ENCODE measurements at places on chromosomes 5 and 9.

GRCh38 chr5:131280417-131280816 is 16.6 kb downstream of the CDC42SE2 start:
- DNase-seq, result no peak

GRCh38 chr9:132862533-132862932 is 15.6 kb downstream of the AK8 start:
- DNase-seq, result no peak

DNA sequence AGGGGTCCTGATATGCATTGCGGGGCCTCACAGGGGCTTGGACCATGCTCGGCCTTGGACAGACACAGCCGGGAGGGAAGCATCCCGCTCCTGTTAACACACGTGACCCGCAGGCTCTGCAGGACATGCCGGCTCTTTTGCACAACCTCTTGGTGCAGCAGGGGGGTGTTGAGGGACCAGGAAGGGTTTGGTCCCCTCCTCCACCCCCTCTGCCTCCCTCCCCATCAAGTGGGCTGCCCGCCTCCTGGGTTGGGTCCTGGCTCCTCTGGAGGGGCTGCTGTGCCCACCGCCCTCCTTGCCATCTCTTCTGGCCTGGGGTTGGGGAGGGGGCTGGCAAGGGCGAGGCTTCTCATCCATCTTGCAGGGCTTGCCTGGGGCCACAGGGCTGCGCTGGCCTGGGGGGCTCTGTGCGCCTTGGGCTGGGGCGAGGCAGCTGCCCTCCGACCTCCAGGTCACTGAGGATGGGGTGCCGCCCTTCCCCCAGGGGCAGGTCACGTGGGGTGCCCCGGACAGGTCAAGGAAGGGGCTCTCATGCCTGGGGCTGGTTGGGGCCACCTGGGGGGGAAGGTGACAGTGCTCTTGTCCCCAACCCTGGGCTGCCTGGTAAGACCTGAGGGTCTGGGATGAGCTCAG is 16.8 kb upstream of the SLC9A3 start:
- no peak for DNase-seq

GRCh38 chr9:122387536-122387935 is 16.7 kb downstream of the PTGS1 start:
- no peak for DNase-seq

- no peak for DNase-seq
These were observed 254.5 kb downstream of the PBX3 start for GRCh38 chr9:126001581-126002225.

DNA sequence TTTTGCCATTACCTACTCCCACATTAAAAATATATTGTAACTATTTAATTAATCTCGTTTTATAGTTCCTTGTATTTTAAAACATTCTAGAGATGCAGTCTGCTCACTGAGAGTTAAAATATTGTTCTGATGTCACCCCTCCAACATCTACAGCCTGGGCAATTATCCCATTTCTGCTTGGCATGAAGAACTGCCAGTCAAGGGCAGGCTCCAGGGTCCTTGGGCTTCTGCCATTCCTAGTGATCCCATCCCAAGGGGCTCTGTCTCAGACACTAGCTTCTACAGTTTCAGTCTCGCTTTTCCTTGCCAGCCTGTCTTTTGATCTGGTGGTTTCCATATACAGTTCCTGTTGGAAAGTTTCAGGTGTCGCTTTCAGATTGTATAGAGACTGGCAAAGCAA is 287.2 kb downstream of the TMEM232 start:
- no peak for DNase-seq

DNA sequence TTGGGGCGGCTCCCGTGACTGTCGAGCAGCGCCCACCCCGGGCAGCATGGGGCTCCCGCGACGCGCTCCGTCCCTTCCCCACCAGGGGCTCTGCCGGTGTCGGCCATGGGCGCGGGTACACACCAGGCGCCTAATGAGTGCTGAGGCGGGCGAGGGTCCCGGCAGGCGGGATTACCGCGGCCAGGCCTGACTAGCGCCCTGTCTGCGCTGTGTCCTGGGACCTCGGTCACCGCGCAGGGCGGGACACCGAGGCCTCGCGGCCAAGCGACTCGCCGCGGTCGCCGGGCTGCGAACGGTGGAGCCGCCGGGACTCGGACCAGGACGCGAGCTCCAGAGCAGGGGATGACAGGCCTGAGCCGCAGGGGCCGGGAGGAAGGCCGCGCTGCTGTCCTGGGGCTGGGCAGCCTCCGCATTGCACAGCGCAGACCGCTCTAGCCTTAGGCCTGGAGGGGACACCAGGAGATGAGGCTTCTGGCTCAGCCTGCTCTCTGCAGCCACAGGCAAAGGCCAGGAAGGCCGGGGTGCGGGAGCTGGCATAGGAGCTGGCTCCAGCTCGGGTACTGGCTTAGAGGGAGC is 14.1 kb downstream of the LCN10 start:
- DNase-seq, result no peak

DNA sequence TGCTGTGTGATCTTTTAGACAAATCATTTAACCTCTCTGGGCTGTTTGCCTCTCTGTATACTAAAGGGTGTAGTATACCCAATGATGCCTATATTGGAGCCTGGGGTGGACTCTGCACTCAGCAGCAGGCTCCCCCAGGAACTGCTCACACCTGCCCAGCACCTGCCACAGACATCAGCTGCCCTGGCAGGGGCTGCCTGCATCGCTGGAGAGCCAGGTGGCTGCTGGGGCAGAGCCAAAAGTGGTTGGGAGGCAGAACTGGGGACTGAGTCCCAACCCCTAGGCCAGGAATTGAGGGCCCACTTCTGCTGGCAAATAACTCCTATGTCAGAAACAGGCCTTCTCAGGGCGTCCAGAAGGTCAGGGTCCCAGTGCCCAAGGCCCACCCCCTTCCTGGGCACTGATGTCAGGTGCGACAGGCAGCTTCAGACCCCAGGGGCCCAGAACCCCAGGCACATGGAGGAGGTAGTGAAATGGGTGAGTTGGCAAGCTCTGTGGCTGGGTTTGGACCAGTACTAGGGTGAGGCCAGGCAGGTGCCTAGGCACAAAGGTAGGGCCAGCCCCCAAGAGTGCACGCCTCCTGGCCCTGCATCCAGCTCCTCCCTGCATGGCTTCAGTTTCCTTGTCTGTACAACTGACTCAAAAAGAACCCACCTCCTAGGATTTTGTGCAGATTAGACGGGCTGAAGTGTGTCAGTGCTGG is 5.8 kb downstream of the UNC5A start:
- DNase-seq, result no peak

- DNase-seq, result no peak
These were observed 112.9 kb downstream of the AOPEP start for GRCh38 chr9:94839398-94839797.

- no peak for DNase-seq
These were observed 1752.9 kb downstream of the MAT2B start for GRCh38 chr5:165258197-165258771.

DNA sequence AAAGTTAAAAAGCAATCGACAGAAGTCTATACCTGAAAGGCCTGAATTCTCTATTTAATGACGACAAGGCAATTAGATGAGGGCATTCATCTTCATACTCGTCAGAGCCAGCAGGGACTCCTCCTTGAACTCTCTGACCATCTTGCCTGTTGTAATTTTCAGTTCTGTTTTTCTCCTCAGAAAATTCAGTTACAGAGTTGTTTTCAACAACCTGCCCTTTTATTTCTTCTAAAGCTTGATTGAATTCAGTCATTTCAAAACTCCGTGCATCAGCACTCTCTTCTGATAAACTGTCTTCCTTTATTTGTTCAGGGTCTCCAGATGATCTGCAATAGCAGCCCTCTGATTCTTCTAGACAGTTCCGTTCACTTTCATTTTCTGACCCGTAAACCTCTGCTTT is 15.6 kb downstream of the RIOK2 start:
- DNase-seq, result no peak

DNA sequence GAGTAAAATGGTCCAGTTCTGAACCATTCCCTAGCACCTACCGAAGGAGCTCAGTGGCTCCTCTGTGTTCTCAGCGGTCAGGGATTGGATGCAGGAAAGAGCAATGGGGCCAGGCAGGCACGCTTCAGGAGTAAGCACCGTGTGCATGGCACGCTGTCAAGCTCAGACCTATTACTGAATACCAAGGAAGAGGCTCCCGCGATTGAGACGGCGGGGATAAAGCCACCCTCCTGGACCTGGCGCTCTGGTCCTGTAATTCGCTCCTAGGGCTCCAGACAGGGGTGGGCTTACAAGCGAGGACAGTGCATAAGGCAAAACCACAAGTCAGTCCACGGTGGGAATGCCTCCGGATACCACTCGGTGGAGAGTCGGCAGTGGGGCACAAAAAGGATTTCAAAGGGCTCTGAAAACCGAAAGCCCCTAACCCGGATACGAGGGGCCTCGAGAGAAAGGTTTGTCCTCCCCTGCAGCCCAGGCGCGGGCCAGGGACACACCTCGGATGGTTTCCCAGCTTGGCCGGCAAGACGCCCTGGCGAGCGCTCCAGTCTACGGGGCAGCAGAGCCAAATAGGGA is 988 bp downstream of the OXCT1 start:
- peak; percentile 9 for DNase-seq

DNA sequence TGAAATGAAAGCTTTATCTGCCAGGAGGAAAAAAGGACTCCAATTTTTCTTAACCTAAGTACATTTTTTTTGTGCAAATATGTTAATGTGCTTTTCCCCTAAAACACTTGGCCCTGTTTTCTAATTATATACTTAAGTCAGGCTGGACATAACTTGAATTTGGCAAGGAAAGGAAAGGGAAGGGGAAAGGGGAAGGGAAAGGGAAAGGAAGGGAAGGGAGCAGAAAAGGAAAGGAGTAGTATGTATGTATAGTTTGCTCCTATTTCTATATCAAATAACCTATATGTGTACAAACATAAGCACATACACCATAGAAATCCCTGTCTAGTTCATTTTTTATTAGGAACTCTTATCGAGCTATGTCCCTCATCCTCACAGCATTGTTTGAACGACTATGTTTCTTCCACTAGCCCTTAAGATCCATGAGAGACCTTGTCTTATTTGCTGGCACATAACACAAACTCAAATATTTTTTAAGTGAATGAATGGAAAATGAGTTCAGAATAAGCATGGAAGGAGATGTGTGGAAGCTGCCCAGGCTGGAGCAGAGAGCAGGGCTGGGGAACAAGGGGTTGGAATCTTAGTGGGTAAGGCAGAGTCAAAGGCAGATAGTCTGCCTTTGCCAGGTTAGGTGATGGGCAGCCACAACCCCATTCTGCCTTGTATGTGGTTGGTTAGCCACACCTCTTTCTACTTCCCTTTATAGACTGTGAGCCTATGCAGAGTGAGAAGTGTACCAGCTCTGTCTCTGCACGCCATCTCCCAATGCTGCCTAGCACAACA is 70.0 kb downstream of the KLHL3 start:
- DNase-seq, result no peak

- no peak for DNase-seq
These were observed 264.4 kb downstream of the SH3GL2 start for GRCh38 chr9:17843236-17843635.

- no peak for DNase-seq
These were observed 49.9 kb upstream of the GDNF start for GRCh38 chr5:37889612-37890317.

GRCh38 chr5:167452136-167452535 is 839.3 kb upstream of the WWC1 start:
- DNase-seq, result no peak

DNA sequence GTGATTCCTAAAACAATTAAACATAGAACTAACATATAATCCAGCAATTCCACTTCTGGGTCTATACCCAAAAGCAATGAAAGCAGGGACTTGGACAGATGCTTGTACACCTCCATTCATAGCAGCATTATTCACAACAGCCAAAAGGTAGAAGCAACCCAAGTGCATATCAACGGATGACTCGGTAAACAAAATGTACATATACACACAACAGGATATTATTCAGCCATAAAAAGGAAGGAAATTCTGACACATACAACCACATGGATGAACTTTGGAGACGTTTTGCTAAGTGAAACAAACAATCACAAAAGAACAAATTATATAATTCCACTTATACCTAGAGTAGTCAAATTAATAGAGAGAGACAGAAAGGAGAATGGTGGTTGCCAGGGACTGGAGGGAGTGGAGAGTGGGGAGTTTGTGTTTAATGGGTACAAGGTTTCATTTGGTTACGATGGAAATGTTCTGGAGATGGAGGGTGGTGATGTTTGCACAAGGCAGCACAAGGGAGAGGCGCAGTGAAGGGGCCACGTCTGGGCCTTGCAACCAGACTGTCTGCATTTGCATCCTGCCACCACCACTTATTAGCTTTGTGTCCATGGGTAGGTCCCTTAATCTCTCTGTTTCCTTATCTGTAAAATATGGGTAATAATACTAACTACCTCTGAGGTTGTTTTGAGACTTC is 36.3 kb upstream of the RLN1 start:
- no peak for DNase-seq

Data from stimulated activated CD4-positive, alpha-beta T cell treated with anti-CD3 and anti-CD28 coated beads, TNF-alpha, amount 100 ng/mL, for 1 hour (primary cell).